Activated CD4-positive, alpha-beta T cell treated with anti-CD3 and anti-CD28 coated beads for 36 hours (primary cell): ENCODE measurements at places on chromosomes 1 and 21. TPM values are rescaled to one million over a fixed set of nuclear protein-coding genes. Genes with fewer than 3 reads are reported as not detected.

GRCh38 chr21:44394733-44395132 is 41.3 kb downstream of the TRPM2 start:
- no peak overlapping the region for H3K4me3 ChIP-seq
- no peaks in the 10 kb centered on the region for H3K27me3 ChIP-seq
- H3K4me1 ChIP-seq = no peaks in the 10 kb centered on the region
- H3K36me3 ChIP-seq = no peaks in the 10 kb centered on the region
- no peak overlapping the region for H3K27ac ChIP-seq

KCNE1 gene
- total RNA-seq = 0.07 TPM

- peak overlapping the region; percentile 97 for H3K27ac ChIP-seq
- no peaks in the 10 kb centered on the region for H3K36me3 ChIP-seq
- peak; percentile 70 for DNase-seq
- peak overlapping the region; percentile 14 for H3K4me3 ChIP-seq
- peaks cover 72% of the 10 kb centered on the region for H3K4me1 ChIP-seq
These were observed 114.0 kb downstream of the KCNN3 start for GRCh38 chr1:154755858-154756730.

- H3K36me3 ChIP-seq = peaks cover 4% of the 10 kb centered on the region
- no peaks in the 10 kb centered on the region for H3K4me1 ChIP-seq
- no peak overlapping the region for H3K27ac ChIP-seq
- peak; percentile 16 for DNase-seq
These were observed 54.3 kb downstream of the NBPF6 start for GRCh38 chr1:108504447-108504846.

GRCh38 chr1:69076631-69077030 is 491.1 kb upstream of the LRRC7 start:
- no peak overlapping the region for H3K27ac ChIP-seq
- H3K4me1 ChIP-seq = no peaks in the 10 kb centered on the region
- no peaks in the 10 kb centered on the region for H3K36me3 ChIP-seq
- H3K4me3 ChIP-seq = no peak overlapping the region

AMY1A gene
- not detected for total RNA-seq

DNA sequence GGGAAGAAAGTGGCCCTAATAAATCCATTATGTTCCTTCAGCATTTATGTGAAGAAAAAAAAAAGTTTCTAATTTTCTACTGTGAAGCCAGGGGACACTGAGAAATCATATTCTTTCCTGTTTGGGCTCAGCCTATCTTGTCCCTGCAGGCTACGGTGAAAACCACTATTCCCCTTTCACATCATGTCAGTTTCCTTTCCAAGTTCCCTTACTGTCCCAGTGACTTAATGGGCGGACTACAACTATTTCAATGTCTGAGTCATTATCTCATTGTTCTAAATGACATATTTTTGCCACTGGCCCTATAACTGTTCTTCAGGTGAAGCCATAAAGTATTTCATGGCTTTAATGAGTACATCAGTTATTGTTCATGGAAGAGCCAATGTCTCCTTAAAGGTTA is 71.3 kb upstream of the BEND5 start:
- H3K27ac ChIP-seq = no peak overlapping the region
- no peaks in the 10 kb centered on the region for H3K4me1 ChIP-seq
- no peak for DNase-seq
- peaks cover 7% of the 10 kb centered on the region for H3K27me3 ChIP-seq
- no peak overlapping the region for H3K4me3 ChIP-seq

CCDC181 gene
- 0.14 TPM for total RNA-seq

DNA sequence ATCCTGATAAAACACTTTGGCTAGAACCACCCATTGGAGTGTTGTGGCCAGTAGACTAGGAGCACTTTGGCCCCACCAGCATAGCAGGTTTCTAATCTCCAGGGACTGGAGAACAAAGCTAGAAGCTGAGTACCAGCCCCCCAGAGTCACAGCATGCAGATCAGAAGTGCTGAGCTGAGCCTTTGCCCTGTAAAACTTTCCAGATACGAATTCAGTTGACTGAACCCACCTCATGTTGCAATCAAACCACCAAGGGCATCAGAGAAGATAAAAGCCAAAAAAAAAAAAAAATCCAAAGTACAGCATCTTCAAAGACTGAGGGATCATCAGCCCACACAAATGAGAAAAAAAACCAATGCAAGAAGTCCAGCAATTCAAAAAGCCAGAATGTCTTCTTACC is 8.7 kb upstream of the CD53 start:
- H3K27ac ChIP-seq = no peak overlapping the region
- H3K4me1 ChIP-seq = peaks cover 22% of the 10 kb centered on the region
- no peak for DNase-seq
- no peaks in the 10 kb centered on the region for H3K27me3 ChIP-seq
- no peak overlapping the region for H3K4me3 ChIP-seq
- H3K36me3 ChIP-seq = peaks cover 7% of the 10 kb centered on the region

- H3K27me3 ChIP-seq = no peaks in the 10 kb centered on the region
- no peak for DNase-seq
These were observed 1.4 kb downstream of the PFKFB2 start for GRCh38 chr1:207054491-207054890.

DNA sequence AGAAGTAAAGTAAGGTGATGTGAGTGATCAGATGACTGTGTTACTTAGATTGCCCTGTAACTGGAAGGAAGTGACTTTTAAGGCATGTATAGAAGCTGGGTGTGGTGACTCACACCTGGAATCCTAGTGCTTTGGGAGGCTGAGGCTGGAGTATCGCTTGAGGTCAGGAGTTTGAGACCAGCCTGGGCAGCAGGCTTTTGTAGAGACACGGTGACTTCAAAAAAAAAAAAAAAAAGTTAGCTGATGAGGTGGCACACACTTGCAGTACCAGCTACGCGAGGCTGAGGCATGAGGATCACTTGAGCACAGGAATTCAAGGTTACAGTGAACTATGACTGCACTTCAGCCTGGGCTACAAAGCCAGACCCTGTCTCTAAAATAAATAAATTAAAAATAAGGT is 2.3 kb upstream of the USP16 start:
- peak overlapping the region; percentile 58 for H3K27ac ChIP-seq
- H3K36me3 ChIP-seq = peaks cover 12% of the 10 kb centered on the region
- no peak overlapping the region for H3K4me3 ChIP-seq
- H3K27me3 ChIP-seq = no peaks in the 10 kb centered on the region

DNA sequence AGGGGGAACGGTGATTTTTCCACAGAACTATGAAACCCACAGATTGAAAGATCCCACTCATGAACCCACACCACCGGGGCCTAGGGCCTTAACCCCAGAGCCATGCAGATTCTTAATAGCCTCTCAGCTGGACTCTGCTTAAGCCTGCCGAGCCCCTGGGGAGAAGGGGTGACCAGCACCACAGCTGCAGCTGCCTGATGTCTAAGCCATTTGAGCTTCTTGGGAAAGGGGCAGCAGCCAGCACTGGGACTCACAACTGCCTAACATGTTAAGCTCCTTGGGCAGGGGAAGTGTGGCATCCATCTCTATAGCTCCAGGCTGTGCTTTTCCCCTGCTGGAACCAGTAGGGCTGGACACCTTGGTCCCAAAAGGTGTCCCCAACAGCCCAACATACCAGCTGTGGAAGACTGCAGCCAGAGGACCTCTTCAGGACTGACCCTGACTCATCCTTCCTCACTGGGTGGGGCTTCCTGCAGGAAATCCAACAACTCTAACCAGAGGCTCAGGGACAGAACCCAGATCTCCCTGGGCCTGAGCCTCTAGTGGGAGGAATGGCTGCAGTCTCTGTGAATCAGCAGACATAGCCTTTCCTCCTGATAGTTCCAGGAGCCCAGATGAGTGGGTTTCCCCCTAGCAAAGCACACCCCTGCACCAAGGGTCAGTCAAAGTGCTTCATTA is 34.6 kb upstream of the FMO3 start:
- H3K27me3 ChIP-seq = peaks cover 6% of the 10 kb centered on the region
- H3K4me3 ChIP-seq = no peak overlapping the region
- H3K4me1 ChIP-seq = no peaks in the 10 kb centered on the region
- H3K36me3 ChIP-seq = no peaks in the 10 kb centered on the region
- DNase-seq = no peak

GRCh38 chr1:114323959-114324661 is 170.4 kb upstream of the SYT6 start:
- H3K36me3 ChIP-seq = no peaks in the 10 kb centered on the region
- DNase-seq = no peak
- peaks cover 5% of the 10 kb centered on the region for H3K4me1 ChIP-seq
- no peaks in the 10 kb centered on the region for H3K27me3 ChIP-seq
- H3K27ac ChIP-seq = no peak overlapping the region
- no peak overlapping the region for H3K4me3 ChIP-seq

GRCh38 chr1:230922620-230923019 is 54.3 kb upstream of the C1orf198 start:
- H3K4me3 ChIP-seq = no peak overlapping the region
- no peak for DNase-seq
- no peaks in the 10 kb centered on the region for H3K27me3 ChIP-seq
- H3K27ac ChIP-seq = peak overlapping the region; percentile 19
- peaks cover 22% of the 10 kb centered on the region for H3K36me3 ChIP-seq

GRCh38 chr21:42534421-42535378 is 21.0 kb downstream of the SLC37A1 start:
- peaks cover 21% of the 10 kb centered on the region for H3K4me1 ChIP-seq
- peaks cover 26% of the 10 kb centered on the region for H3K36me3 ChIP-seq
- no peak for DNase-seq
- no peaks in the 10 kb centered on the region for H3K27me3 ChIP-seq

GRCh38 chr1:159201642-159202041 is 3.0 kb upstream of the ACKR1 start:
- no peak overlapping the region for H3K27ac ChIP-seq
- H3K27me3 ChIP-seq = peaks cover 46% of the 10 kb centered on the region
- H3K4me3 ChIP-seq = no peak overlapping the region
- H3K4me1 ChIP-seq = peaks cover 7% of the 10 kb centered on the region
- H3K36me3 ChIP-seq = no peaks in the 10 kb centered on the region

DNA sequence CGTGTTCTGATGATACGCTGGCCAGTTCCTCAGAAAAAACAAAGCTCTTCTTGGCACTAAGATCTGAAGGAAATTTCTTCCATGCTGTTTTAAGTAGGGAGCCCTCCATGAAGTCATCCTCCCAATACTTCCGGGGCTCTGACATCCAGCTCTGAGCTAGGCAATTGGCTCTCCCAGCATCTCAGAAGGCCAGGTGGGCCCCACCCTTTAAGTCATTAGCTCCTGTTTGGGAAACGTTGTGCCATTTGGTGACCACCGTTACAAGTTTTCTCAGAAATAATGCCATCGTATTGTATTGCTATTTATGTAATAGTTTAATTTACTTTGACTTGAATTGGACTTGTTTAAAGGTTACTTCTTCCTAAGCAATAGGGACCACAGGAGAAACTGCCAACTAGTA is 130.3 kb upstream of the EDN2 start:
- no peak overlapping the region for H3K4me3 ChIP-seq
- peaks cover 6% of the 10 kb centered on the region for H3K4me1 ChIP-seq
- no peak for DNase-seq
- H3K27ac ChIP-seq = no peak overlapping the region

GRCh38 chr1:13801655-13802486 is 101.9 kb downstream of the PRDM2 start:
- H3K27me3 ChIP-seq = no peaks in the 10 kb centered on the region
- no peak overlapping the region for H3K4me3 ChIP-seq

DNA sequence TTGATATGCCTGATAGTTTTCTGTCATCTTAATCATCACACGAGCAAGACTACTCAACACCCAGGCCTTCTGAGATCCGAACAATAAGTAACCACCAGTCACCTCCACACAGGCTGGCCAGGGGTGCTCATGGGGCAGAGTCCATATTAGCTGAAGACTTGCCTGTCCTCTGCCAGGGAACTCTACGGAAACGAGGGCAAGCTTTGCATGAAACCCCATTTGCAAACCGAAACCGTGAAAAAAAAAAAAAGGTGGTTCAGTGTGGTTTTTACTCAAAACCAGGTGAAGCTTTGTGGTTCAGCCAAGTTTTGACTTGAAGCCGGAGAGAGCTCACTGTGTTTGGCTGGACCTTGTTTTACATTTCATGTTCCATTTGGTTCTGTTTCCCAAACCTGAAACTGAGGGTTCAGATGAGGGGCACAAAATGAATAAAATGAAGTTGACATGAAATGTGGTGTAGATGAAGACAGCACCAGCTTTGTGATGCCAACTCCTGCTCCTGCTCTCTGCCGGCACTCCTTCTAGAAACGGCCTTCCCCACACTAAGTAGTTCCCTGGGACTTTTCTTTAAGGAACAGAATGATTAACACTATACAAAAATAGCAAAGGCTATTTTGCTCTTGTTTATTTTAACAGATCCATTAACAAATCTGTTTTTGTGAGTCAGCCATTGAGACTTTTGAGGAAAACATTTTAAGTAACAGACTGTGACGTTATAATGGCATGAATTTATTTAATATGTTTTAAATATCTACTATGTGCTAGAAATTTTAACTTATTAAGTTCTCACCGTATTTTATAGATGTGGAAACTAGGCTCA is 74.7 kb downstream of the RUNX1 start:
- peaks cover 84% of the 10 kb centered on the region for H3K4me1 ChIP-seq
- H3K36me3 ChIP-seq = peaks cover 36% of the 10 kb centered on the region
- peak overlapping the region; percentile 72 for H3K27ac ChIP-seq

- peaks cover 7% of the 10 kb centered on the region for H3K4me1 ChIP-seq
- no peak overlapping the region for H3K4me3 ChIP-seq
- no peak for DNase-seq
- H3K27me3 ChIP-seq = peaks cover 2% of the 10 kb centered on the region
- H3K27ac ChIP-seq = no peak overlapping the region
These were observed 3.4 kb upstream of the PDE9A start for GRCh38 chr21:42650033-42650370.

DNA sequence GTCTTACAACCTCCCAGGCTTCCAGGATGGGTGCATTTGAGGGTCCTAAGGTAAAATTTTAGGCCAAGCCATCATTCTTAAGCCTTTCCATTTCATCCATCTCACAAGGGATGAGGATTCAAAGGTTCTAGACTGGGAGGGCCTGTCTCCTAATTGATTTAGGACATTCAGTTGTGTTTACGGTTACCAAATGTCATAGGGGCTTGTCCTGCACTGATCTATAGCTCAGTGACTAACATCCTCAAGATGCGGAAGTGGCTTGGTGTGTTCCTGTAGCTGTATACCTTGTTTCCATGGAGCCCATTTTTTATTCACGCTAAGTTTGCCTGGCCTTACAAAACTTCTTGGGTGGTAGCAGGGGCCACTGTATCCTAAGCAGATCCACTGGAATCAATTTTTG is 52.8 kb downstream of the DUSP10 start:
- H3K27me3 ChIP-seq = no peaks in the 10 kb centered on the region
- H3K4me1 ChIP-seq = peaks cover 5% of the 10 kb centered on the region
- no peak overlapping the region for H3K4me3 ChIP-seq
- H3K36me3 ChIP-seq = no peaks in the 10 kb centered on the region

GRCh38 chr1:99540744-99541143 is 105.2 kb upstream of the PALMD start:
- no peaks in the 10 kb centered on the region for H3K36me3 ChIP-seq
- no peak for DNase-seq
- no peak overlapping the region for H3K4me3 ChIP-seq
- H3K27ac ChIP-seq = no peak overlapping the region
- peaks cover 3% of the 10 kb centered on the region for H3K27me3 ChIP-seq

LCE1A gene
- total RNA-seq = not detected

PLXNA2 gene
- total RNA-seq = 0.04 TPM
